ENCODE measurements at places on chromosomes 7 and 10.

- no peak for DNase-seq
Observed at GRCh38 chr7:2445047-2445446, 31.2 kb downstream of the GRIFIN start.

DNA sequence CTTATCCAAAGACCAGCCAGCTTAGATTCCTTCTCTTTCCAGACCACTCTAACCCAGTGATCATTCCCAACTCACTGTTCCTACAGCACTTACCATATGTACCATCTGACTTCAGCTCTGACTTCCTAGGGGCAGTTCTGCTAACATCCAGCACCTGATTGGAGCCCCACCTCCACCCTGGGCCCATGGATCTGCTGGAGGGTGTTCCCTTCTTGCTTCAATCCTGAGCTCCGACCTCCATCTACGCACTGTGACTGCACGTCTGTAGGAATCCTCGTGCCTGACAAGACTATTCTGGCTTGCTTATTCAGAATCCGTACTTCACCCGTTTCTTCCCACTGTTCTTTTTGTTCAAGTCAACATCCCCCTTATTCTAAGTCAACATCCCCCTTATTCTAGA lies 57.6 kb downstream of the HIPK2 start:
- DNase-seq = no peak

DNA sequence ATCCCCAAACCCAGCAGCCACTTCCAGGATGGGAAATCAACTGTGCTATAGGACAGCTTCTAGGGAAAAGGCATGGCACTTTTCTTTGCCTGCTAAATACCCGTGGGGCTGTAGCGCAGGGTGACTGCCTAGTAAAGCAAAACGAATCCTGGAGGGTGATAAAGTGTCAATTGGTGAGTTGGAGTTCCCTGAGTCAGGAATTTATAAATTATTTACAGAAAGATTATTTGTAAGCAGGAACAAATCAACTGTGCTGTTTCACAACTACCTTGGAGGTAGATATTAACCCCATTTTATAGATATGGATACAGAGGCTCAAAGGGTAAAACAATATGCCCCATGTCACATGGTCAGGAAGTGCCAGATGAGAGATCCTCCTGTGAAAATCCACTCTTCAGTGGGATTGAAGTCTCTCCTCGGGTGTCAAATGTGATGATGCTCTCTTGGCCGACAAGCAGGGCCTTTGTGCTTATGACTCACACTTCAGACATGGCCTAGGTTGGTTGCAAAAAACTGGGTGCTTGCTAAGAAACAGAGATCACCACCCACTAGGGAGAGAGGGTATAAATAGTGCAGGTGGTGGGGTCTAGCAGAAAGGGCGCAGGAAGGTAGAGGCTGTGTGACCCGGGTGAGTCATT lies 383.2 kb upstream of the ZMIZ1 start:
- no peak for DNase-seq

DNA sequence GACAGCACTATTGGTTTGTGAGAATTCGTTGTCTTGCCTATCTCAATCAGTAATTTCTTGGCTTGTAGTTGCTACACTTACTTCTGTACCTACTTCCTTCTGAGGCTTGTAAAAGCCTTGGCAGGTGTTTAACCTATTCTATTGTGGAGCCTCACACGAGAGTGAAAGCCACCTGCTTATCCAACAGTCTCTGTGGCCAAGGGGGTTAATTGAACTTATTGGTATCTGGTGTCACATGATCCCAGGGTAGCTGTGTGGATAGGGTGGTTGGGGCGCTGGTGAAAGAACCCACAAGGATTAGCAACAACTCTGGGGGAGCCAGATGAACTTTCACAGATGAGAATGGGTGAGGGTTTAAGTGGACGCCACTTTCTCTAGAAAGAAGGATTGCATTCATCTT lies 13.9 kb upstream of the ATP6V0E2 start:
- no peak for DNase-seq

- no peak for DNase-seq
Observed at GRCh38 chr10:15515202-15515601, 144.1 kb upstream of the FAM171A1 start.

GRCh38 chr10:63169624-63170023 lies 36.5 kb downstream of the NRBF2 start:
- DNase-seq = no peak

GRCh38 chr7:75813084-75813483 lies 522 bp downstream of the CCL24 start:
- DNase-seq = no peak

GRCh38 chr7:120955577-120956149 lies 5.1 kb downstream of the ING3 start:
- no peak for DNase-seq

DNA sequence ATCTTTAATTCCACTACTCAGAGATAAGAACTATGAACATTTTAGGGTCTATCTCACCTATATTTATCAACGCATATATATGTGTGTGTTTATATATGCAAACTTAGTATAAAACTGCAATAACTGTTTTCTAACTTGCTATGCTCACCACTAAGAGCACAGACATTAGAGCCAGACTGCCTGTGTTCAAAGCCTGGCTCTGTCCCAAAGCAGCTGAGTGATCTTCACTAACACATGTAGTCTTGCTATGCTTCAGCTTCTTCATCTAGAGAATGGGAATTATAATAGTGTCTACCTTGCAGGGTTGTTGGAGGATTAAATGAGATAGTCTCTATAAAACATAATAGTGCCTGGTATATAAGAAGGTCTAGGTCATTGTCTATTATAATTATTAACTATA lies 165.5 kb downstream of the MAGI2 start:
- DNase-seq = no peak

DNA sequence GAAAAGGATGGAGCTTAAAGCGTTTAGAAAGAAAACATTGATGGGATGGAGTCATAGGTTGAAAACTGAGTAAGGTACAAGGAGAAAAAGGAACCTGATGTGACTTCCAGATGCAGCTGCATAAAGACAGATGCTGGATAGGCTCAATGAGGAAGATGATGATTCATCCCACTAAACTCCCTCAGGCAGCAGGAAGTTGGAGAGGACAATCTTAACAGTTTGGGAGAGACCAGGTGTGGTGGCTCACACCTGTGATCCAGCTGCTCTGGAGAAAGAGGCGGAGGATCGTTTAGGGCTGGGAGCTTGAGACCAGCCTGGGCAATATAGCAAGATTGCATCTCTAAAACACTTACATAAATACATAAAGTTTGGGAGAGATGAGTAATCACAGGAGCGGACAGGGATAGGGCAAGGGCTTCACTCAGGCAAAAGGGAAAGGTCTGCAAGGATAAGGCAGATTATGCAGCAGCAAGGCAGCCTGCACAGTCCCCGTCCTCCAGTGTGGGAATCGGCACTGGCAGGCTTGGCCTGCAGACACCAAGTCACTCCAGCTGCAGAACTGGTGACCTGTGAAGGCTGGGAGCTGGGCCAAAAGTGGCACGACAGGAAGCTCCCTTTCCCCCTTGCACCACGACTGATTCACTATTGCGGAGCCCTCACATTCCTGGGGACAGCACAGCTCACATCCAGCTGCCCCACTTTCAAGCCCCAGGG lies 438.5 kb downstream of the GRID1 start:
- DNase-seq = no peak

DNA sequence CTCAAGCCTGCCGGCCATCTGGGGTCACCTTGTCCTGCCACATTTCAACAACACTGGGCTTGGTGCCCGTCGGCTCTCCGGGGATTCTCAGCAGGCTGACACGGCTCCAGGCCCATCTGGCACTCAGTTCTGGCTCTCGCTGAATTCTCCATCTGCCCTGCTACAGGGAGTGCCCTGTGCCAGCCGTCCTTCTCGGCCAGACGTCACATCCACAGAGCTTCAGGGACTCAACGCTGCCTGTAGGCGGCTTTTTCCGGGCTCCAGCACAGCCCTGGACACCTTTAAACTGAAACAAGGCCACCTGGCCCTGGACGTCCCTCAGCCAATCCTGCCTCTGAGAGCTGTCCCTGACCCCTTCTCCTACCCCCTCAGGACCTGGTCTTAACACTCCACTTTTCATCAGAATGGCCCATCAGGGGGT lies 43.0 kb downstream of the TMEM130 start:
- no peak for DNase-seq

- DNase-seq = no peak
Observed at GRCh38 chr7:91945476-91945875, 4.8 kb downstream of the AKAP9 start.

DNA sequence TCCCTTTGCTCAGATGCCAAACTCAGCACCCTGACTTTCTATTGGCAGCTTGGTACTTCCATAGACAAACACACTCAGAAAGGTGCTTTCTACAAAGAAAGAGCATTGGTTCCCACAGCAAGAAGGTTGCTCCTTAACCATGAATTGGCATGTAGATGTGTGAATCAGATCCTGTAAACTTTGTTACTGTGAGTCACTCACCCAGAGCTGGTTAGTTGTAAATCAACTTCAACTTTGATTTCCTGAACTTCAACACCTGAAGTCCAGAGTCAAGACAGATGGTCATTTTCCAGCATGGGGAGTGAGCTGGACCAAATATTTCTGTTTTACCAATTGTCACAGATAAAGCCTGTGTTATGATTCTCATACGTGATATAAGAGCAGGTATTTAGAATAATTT lies 797.2 kb downstream of the TNS3 start:
- DNase-seq = peak; percentile 54

DNA sequence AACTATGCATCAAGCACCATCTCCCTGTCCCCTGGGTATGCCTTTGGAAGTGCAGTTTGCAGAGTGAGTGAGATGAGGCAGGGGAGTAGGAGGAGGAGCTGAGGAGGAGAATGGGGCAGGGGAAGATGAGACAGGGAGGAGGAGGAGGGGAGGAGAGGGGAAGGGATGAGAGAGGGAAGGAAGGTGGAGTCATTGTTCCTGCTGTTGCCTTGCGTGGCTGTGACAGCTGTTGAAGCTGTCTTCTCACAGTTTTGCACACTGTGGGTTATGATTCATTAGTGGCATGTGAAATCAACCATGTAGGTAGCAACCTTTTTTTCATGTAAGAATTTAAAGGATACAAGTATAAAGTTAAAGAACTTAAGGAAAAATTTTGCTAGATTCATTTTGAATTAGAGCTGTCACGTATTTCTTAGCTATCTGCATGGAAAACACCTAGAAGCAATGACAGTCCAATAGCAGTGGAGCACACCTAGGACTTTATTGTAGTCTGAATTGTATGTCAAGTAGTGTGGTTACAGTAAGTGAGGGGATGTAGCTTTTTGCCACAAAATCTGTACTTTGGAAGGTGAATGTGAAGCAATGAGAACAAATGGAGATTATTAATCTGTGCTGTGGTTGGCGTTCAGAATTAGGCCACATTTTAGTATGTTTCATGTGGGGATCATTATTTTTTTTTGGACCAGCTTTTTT lies 21.7 kb downstream of the CCM2 start:
- no peak for DNase-seq

DNA sequence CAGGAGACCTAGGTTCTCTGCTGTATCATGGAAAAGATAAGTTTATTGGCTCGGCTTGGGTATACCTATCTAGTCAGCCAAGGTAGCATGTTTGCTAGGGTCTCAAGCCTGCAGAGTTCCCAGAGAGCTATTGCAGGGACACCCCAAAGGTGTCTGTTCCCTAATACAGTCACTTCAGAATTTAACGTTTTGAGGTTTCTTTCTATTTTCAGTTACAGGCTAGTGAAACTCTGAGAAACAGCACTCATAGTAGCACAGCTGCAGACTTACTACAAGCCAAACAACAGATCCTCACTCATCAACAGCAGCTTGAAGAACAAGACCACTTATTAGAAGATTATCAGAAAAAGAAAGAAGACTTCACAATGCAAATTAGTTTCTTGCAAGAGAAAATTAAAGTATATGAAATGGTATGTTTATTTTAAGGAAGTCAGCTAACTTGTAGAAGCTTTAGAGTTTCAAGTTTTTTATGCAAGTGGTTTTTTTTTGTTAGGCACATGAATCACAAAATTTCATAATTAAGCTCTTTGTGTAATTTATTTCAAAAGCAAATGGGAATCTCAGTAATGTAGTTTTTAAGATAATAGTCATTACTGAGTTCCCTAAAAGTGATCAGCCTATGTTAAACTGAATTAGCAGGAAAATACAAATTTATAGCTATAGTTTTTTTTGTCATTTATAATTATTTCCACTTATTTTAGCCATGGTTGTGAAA lies 54.9 kb downstream of the AKAP9 start:
- no peak for DNase-seq

DNA sequence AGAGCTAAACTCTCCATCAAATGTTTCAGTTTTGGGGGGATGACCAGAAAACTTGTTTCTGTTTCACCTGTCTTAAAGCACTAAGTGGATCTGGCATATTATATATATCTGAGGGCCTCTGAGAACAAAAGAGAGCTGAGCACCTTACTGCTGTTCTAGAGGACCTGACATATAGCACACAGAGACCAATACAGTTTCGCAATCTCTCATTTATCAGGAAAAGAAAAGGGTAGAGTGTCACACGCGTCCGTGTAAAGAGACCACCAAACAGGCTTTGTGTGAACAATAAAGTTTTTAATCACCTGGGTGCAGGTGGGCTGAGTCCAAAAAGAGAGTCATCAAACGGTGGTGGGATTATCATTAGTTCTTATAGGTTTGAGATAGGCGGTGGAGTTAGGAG lies 434.5 kb upstream of the KCND2 start:
- no peak for DNase-seq

DNA sequence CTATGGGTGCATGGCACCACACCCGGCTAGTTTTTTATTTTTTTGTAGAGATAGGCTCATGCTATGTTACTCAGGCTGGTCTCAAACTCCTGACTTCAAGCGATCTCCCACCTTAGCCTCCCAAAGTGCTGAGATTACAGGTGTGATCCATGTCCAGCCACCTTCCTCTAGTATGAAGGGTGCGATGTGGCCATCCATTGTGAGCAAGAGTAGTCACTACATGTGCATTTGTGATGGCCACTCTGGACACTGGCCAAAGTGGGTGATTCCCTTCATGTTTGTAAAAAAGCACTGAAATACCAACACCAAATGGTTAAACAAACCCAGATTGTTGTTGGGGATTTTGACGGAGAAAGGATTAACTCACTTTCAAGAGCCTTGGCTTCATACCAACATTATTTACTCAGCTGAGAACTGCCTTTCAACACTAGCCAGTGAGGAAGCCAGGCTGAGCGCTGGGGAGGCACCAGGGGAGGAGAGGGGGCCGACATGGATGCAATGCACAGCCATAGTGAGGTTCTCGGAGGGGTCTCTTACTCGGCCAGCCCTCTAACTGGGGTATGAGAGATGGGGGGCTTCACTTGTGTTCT lies 198.1 kb upstream of the LYZL2 start:
- DNase-seq = no peak

GRCh38 chr7:106010331-106010730 lies 47.3 kb downstream of the CDHR3 start:
- DNase-seq = no peak

- DNase-seq = no peak
Observed at GRCh38 chr7:102008535-102009262, 191.3 kb downstream of the CUX1 start.

DNA sequence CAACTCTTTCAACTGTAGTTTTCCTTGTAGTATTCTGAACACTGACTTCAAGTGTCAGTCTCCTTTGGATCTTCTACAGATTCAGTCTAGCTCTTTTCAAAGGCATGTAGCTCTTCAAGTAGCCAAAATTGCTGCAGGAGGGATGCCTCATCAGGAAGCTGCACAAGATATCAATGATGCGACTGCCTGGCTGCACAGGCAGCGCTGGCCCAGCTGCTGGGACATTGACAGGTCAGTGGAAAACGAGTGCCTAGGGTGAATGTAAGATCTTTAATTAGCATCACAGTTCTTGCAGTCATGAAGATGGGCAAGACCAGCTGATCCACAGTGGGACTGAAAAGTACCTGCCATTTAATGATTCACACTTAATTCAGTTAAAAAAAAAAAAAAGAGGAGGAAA lies 167.6 kb downstream of the ANK3 start:
- no peak for DNase-seq
